Heart left ventricle (tissue), 16 donors: ENCODE measurements at places on chromosomes 11 and 22. TPM values are rescaled to one million over a fixed set of nuclear protein-coding genes. Genes with fewer than 3 reads are reported as not detected.

Gene OR8D1
- not detected for total RNA-seq

Gene EXPH5
- 1.3 TPM for total RNA-seq

Gene TRIM29
- total RNA-seq = not detected

Gene CD3D
- not detected for total RNA-seq

Gene ASRGL1
- 1.4 TPM for total RNA-seq

Gene LRRN4CL
- total RNA-seq = 8.6 TPM

Gene RBMXL2
- total RNA-seq = not detected

Gene EHD1
- total RNA-seq = 66.0 TPM

Gene CD3E
- total RNA-seq = 0.17 TPM
